ENCODE measurements at places on chromosomes 2 and 18.

DNA sequence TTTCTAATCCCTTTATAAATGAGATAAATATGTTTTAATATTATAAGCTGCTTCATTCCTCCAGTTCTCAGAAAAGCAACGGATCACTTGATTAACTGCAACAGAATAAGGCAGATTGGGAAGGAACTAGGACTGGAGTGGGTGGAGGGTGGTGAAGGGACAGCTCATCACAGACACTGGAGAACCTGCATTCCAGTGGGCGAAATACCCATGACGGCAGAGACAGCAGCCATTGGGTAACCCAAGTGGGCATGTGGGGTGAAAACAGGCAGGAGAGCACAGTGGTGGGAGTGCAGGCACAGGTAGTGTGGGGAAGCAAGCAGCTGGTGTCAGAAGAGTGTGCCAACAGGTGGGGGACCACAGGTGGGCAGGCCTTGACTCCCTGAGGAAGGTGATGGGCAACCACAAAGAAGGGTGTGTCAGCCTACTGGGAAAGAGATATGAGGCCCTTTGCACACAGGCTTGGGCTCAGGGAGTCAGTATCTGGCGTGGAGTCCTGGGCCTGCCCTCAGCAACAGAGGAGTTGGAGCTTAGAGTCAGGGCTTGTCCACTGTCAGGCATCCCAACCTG is 27.2 kb downstream of the DPYSL5 start:
- DNase-seq = no peak

GRCh38 chr18:34758378-34758948 is 48.4 kb downstream of the DTNA start:
- no peak for DNase-seq

DNA sequence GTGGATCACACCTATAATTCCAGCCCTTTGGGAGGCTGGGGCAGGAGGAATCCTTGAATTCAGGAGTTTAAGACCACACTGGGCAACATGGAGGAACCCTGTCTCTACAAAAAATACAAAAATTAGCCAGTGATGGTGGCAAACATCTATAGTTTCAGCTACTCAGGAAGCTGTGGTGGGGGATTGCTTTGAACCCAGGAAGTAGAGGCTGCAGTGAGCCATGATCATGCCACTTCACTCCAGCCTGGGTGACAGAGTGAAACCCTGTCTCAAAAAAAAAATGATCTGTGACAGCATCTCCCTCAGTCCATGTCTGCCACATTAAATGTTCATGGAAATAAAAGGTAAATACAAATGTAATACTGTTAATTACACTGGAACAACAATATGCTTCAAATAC is 121.4 kb upstream of the COL5A2 start:
- DNase-seq = no peak

- DNase-seq = no peak
Measured at GRCh38 chr18:73749304-73749703, 398.3 kb downstream of the FBXO15 start.

DNA sequence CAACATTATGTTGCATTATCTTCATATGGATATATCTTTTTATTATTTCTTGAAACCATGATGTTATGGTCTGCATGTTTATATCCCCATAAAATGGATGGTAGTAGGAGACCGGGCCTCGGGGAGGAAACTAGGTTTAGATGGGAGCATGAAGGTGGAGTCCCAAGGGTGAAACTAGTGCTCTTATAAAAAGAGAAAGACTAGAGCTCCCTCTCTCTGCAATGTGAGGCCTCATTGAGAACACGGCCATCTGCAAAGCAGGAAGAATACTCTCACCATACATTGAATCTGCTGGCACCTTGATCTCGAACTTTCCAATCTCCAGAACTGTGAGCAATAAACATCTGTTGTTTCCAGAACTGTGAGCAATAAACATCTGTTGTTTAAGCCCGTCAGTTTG is 64.0 kb downstream of the NXPH2 start:
- no peak for DNase-seq

DNA sequence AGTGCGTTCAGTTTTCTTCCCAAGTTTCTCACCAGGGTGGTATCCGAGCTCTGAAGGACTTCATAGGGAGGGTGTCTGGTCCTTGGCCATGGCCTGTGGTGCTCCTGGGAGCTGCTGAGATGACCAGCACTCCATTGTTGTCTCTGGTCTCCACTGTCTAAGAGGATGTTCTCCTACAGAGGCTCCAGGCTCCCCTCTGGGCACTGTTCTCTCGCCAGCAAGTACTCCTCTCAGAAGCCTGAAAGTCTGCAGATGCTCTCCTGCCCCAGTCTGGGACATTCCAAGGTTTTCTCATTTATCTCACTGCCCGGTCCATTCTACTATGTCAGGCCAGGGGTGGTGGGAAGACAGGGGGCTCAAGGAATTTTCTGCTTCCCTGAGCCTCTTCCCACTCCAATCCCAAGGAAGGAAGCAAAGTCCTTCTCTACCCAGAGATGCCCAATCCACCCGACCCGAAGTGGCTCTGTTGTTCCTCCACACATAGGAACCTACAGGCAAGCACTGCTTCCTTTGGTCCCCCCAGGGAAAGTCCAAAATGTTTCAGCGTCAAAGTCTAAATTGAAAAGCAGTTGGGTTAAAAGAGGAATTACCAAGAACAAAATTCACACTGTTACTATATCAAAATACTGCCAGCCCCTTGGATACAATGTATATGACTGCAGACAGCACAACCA is 110.5 kb downstream of the GYPC start:
- no peak for DNase-seq

- DNase-seq = no peak
Measured at GRCh38 chr2:68737711-68738110, 3.1 kb downstream of the ARHGAP25 start.

DNA sequence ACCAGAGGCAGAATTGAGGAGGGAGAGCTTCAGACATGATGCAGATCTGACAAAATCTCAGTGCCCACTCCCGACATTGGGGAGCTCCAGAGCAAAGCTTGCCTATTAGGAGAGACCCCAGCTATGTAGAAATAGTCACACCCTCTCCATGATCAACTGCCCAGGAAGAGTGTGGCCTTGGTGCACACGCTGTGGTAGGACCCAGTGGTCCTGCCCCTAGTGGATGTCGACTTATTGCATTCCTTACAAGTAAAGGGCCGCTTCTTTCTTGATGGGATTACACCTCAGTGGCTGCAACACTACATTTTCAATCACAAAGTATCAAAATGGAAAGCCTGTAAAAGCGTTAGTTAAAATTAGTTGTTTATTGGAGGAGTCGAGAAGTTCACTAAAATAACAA is 64.2 kb downstream of the VRK2 start:
- DNase-seq = no peak

DNA sequence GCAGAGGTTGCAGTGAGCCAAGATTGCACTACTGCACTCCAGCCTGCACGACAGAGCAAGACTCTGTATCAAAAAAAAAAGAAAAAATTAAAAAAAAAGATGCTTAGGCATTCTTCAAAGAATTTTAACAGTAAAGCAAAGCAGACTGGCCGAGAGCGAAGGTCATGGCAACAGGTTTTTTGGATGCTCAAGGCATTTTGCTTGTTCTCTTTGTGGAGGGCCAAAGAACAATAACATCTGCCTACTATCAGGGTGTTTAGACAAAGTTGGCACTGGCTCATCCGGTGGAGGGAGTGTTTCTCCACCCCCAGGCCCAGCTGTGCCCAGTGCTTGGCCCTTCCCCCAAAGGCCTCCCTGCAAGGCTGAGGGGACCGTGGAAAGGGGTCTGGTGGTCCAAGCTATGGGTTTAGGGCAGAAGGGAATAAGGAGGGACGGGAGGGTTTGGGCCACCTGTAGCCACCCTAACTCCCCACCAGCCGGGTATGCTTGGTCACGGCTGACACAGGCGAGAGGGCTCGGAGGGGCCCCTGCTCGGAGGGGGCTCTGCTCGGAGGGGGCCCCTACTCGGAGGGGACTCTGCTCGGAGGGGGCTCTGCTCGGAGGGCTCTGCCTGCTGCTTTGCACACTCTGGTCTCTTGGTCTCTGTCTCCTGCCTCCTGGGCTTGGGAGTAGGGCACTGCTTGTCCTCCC is 26.7 kb upstream of the ALLC start:
- DNase-seq = no peak

- DNase-seq = no peak
Measured at GRCh38 chr2:128364441-128364911, 45.8 kb upstream of the HS6ST1 start.

- DNase-seq = no peak
Measured at GRCh38 chr2:207434899-207435465, 94.8 kb upstream of the CREB1 start.

GRCh38 chr2:189412330-189412953 is 28.8 kb upstream of the WDR75 start:
- DNase-seq = no peak

DNA sequence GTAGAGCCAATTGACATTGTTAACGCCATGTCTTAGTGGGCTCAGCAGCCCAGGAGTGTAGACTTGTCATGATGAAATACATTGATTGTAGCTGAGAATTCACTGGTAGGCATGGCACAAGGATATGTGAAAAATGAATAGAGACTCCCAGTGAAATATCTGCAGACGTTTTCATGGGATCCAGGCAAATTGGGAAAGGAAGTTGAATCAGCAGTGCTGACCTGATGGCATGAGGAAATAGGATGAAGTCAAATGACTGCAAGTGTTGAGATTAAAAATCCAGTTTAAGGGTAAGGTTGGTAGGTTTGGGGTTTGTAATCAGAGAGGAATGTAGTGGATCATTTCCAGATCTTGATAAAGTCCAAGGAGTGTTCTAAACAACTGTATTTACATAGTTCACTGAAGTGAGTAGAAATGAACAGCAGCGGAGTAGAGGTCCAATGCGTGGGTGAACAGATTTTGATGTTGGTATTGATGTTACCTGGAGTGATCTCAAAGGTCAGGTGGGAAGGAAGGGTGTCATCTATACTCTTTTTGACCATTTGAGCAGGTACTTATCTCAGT is 24.6 kb downstream of the INSIG2 start:
- DNase-seq = no peak

DNA sequence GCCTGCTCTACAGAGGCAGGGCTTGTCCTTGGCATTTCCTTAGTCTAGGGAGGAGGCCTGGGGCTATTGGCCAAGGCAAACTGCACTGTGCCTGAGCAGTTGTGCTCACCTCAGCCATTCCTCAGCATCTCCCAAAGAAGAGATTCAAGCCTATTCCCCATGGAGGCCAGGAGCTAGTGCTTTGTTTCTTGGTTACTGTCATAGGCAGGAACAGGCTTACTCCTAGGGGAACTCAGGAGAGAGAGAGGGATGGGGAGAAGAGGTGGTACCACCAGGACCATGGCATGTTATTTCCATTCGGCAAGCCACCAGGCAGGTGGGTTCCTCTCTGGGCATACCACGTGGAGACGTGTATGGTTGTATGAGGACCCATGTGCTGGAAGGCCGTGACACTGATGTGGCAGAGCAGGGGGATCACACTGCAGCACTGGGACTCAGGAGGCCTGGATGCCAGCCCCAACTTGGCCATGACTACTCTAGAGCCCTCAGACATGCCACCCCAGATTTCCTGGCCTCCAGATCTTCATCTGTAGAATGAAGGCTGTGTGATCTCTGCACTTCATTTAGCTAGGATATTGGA is 233.7 kb downstream of the LOXHD1 start:
- no peak for DNase-seq

- no peak for DNase-seq
Measured at GRCh38 chr2:143252138-143252907, 123.1 kb downstream of the ARHGAP15 start.

GRCh38 chr2:133573491-133574162 is 5.4 kb upstream of the NCKAP5 start:
- DNase-seq = no peak
